ENCODE measurements at places on chromosomes 4 and X. TPM values are rescaled to one million over a fixed set of nuclear protein-coding genes. Genes with fewer than 3 reads are reported as not detected.
A peak's percentile ranks its signal among the peaks of the same experiment; 100 is the strongest.

PRDM8 gene
- total RNA-seq, result 4.4 TPM

BEX2 gene
- not detected for total RNA-seq

ADH6 gene
- not detected for total RNA-seq

DNA sequence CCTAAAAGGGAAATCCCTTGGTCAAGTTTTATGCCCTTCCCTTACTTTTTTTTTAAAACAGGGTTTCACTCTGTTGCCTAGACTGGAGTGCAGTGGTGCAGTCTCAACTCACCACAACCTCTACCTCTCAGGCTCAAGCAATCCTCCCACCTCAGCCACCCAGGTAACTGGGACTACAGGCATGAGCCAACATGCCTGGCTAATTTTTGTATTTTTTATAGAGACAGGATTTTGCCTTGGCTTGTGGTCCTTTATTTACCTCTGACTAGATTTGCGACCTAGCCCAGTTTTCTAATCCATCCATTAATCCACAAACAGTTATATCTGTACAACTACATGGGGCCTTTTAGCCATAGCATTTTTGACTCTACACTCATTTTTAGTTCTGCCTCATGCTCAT lies 23.7 kb downstream of the CDS1 start:
- DNase-seq, result no peak

DNA sequence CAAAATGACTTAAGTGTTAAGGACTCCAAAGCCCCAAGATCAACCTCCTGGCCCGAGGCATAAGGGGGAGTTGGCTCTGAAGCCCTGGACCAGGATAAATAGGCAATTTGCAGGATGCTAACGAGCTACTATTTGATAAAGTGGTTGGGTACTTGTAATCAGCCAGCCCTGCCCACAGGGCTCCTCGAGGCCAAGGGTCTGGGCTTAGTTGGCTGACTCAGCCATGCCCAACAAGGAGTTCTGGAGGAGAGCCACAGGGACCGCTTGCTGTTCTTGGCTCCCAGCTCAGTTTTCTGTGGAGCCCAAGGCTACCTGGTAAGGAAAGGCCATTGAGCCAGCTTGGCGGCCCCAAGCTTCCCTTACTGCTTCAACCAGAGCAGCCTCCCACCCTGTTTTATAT lies 7.8 kb downstream of the HMGB3 start:
- no peak for DNase-seq

DNA sequence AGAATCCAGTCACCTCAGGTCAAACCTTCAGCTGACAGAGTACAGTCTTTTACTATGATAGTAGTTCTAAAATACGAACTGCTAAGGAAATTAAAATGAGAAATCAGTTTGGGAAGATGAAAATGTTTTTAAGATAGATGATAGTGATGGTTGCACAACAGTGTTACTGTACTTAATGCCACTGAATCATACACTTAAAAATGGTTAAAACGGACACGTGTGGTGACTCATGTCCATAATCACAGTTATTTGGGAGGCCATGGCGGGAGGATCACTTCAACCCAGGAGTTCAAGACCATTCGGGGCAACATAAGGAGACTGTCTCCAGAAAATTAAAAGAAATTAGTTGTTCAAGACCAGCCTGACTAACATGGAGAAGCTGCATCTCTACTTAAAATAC lies 41.4 kb downstream of the ABHD18 start:
- peak; percentile 5 for DNase-seq

DNA sequence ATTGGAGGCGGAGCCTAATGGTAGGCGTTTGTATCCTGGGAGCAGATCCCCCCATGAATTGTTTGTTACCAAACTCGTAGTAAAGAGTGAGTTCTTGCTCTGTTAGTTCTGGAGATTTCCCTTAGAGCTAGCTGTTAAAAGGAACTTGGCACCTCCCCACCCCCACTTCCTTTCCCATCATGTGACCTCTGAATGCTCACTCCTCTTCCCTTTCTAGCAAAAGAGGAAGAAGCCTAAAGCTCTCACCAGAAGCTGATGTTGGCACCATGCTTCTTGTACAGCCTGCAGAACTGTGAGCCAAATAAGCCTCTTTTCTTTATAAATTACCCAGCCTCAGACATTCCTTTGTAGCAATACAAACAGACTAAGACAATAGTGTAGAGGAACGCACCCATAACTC lies 13.8 kb upstream of the ATOH1 start:
- DNase-seq, result no peak

- no peak for DNase-seq
Observed at GRCh38 chrX:66164931-66165330, 884 bp downstream of the HEPH start.
